ENCODE measurements at places on chromosomes 7 and 10. TPM values are rescaled to one million over a fixed set of nuclear protein-coding genes. Genes with fewer than 3 reads are reported as not detected.

DNA sequence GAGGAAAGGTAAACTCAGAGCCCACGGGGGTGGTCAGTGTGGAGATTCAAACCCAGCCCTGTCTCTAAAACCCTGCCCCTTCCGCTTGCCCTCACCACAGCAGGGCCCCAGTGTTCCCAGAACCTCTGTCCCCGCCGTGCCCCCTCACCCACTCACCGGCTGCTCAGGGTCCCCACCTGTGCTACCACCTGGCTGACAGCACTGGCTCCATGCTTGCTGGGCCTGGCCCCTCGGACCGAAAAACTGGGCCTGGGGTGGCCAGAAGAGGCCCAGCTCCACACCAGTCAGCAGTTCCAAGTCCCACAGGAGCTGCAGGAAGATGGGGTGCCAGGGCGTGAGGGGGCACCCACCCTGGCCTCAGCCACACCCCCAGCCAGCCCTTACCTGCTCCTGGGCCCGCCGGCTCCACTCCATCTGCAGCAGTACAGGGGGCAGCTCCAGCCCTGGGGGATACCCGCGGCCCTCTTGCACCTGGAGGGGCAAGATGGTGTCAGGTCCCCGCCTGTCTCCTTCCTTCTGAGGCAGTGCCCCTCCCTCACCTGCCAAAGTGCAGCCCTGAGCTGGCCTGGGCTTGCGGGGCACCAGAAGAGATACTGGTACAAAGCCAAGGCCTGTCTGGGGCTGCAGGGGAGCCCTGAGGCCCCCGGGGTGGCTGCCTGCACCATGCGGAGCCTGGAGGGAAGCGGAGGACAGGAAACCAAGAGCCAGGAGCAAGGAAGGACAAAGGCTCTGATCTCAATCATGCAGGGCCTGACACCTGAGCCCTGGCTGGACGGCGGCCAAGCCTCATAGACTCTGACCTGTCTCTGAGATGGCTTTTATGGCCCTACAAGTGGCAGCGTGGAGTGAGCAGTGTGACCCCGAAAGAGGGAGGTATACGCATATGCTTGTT, 11.7 kb downstream of the ATP6V1F start:
- no peaks in the 10 kb centered on the region for H3K36me3 ChIP-seq
- DNase-seq, result no peak
- H3K27ac ChIP-seq, result no peak overlapping the region
- no peak overlapping the region for H3K4me3 ChIP-seq

The C7orf33 gene
- not detected for total RNA-seq

DNA sequence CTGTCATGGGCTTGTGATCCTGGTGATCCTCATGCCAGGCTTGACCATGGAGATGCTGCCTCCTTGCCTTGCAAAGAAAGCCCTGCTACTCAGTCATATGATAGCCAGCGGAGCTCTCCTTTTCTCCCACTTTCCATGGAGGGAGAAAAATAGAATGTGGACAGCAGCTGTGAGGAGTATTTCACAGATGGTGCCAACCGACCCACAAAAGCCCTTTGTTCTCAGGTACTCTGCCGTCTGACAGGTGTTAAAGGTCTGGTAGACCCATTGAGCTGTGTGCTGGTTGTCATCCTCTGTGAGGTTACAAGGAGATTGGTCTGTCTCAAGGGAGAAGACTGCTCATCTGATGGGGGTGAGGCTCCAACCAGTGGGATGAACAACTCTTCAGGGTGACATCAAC, 29.5 kb upstream of the COBL start:
- no peaks in the 10 kb centered on the region for H3K27me3 ChIP-seq
- no peak overlapping the region for H3K27ac ChIP-seq
- no peaks in the 10 kb centered on the region for H3K36me3 ChIP-seq
- no peak for DNase-seq
- no peak overlapping the region for H3K4me3 ChIP-seq
- H3K4me1 ChIP-seq, result peaks cover 29% of the 10 kb centered on the region

The SP4 gene
- total RNA-seq, result 19.2 TPM

DNA sequence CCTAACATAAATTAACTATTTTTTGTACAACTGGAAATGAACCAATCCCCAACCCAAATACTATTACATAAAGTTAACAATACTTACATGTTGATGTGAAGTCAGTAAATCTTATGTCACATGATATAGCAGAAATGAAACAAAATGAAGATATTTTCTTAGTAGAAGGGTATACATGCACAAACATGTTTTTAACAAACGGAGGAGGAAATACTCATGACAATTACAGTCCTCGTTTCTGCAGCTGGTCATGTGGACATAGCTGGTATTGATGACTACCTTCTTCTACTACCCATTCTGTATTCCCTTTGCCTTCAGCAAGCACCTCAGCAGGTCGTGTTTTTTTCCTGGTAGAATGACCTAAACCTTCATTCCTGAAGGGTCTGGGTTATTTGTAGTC, 252.3 kb downstream of the HTR7 start:
- DNase-seq, result no peak
- H3K36me3 ChIP-seq, result no peaks in the 10 kb centered on the region
- peaks cover 3% of the 10 kb centered on the region for H3K4me1 ChIP-seq
- H3K27ac ChIP-seq, result no peak overlapping the region

DNA sequence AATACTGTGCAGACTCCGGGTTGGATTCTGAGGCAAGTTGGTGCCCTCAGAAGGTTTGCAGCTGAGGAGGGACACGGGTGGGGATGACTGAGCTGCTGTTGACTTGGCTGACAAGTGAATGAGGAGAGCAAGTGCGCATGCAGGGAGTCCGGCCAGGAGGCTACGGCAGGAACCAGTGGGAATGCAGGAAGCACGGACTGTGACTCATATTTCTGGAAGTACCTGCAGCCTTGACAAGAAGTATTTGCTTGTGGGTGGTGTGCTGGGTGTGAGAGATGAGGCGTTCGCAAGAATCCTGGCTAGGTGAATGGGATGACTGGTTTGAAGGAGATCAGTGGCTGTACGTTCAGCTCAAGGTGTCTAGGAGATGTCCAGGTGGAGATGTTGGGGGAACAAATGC, 30.8 kb upstream of the FXYD4 start:
- H3K4me3 ChIP-seq, result no peak overlapping the region
- peaks cover 13% of the 10 kb centered on the region for H3K4me1 ChIP-seq
- H3K27me3 ChIP-seq, result peaks cover 13% of the 10 kb centered on the region
- H3K27ac ChIP-seq, result no peak overlapping the region
- no peaks in the 10 kb centered on the region for H3K36me3 ChIP-seq

DNA sequence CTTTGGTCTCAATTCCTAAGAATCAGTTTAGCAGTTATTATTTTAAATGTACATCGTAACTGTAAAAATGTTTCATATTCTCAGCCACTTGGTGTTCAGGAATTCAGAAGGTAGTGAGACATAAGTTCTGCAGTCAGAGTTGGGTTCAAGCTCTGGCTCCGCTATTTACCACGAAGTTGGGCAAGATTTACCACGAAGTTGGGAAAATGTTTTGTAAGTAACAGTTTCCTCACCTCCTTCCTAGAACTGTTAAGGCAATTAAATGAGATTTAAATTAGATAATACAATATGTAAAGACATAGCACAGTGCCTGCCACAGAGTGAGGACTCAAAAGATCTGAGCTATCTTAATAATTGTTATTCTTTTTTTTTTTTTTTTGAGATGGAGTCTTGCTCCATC, 16.3 kb upstream of the ABLIM1 start:
- H3K4me1 ChIP-seq, result peaks cover 11% of the 10 kb centered on the region
- no peak overlapping the region for H3K27ac ChIP-seq
- H3K36me3 ChIP-seq, result peaks cover 1% of the 10 kb centered on the region
- no peak for DNase-seq

DNA sequence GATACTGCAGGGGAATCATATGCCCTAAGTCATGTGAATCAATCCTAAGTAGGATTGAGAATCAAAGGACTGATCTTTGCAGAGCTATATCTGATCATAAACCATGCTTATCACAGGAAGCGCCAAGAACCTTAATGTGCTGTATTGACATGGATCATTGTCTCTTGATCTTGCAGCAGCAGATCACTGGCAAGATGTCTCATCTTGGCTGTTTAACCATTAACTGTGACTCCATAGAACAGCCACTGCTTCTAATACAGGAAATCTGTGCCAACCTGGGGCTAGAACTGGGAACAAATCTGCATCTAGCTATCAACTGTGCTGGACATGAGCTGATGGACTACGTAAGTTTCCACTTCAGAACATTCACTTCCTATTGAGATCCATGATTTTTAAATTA, 21.6 kb downstream of the ENO4 start:
- no peaks in the 10 kb centered on the region for H3K27me3 ChIP-seq
- H3K36me3 ChIP-seq, result no peaks in the 10 kb centered on the region
- no peak overlapping the region for H3K27ac ChIP-seq
- no peak overlapping the region for H3K4me3 ChIP-seq
- no peak for DNase-seq
- peaks cover 8% of the 10 kb centered on the region for H3K4me1 ChIP-seq

GRCh38 chr7:4233146-4233545, 448.9 kb upstream of the FOXK1 start:
- peaks cover 3% of the 10 kb centered on the region for H3K36me3 ChIP-seq
- no peaks in the 10 kb centered on the region for H3K27me3 ChIP-seq
- no peak for DNase-seq
- no peak overlapping the region for H3K4me3 ChIP-seq
- no peak overlapping the region for H3K27ac ChIP-seq
- H3K4me1 ChIP-seq, result peaks cover 4% of the 10 kb centered on the region

The UTF1 gene
- not detected for total RNA-seq

- H3K4me3 ChIP-seq, result no peak overlapping the region
- no peak for DNase-seq
- peaks cover 4% of the 10 kb centered on the region for H3K36me3 ChIP-seq
- peaks cover 3% of the 10 kb centered on the region for H3K27me3 ChIP-seq
Measured at GRCh38 chr7:4661871-4662270, 20.2 kb upstream of the FOXK1 start.

GRCh38 chr10:73439055-73439454, 5.7 kb upstream of the MSS51 start:
- H3K36me3 ChIP-seq, result peaks cover 2% of the 10 kb centered on the region
- H3K4me1 ChIP-seq, result peaks cover 6% of the 10 kb centered on the region
- H3K27me3 ChIP-seq, result no peaks in the 10 kb centered on the region
- H3K27ac ChIP-seq, result no peak overlapping the region
- no peak for DNase-seq

DNA sequence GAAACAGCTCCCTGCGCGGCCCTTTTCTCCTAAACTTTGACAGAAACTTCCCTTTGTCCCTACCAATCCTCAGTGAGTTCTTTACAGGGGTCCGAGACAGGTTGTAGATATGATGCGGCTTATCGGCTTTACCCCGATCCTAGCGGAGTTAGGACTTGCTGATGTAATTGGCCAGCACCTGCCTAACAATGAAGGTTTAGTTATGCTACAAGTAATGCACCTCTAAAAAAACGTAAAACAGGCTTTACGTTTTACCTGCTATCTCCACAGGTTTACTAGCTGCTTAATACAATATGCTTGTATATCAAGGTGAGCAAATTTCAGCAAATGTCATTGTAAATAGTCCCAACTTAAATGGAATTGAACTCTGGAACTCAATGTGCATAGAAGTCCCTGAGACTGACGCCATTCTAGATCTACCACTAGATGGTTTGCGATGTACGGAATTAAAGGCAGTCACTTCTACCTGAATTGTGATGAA, 697 bp upstream of the SNX13 start:
- peak overlapping the region; percentile 98 for H3K4me3 ChIP-seq
- no peaks in the 10 kb centered on the region for H3K27me3 ChIP-seq
- H3K4me1 ChIP-seq, result peaks cover 33% of the 10 kb centered on the region
- no peak for DNase-seq
- H3K36me3 ChIP-seq, result no peaks in the 10 kb centered on the region

The OR2A42 gene
- total RNA-seq, result not detected

DNA sequence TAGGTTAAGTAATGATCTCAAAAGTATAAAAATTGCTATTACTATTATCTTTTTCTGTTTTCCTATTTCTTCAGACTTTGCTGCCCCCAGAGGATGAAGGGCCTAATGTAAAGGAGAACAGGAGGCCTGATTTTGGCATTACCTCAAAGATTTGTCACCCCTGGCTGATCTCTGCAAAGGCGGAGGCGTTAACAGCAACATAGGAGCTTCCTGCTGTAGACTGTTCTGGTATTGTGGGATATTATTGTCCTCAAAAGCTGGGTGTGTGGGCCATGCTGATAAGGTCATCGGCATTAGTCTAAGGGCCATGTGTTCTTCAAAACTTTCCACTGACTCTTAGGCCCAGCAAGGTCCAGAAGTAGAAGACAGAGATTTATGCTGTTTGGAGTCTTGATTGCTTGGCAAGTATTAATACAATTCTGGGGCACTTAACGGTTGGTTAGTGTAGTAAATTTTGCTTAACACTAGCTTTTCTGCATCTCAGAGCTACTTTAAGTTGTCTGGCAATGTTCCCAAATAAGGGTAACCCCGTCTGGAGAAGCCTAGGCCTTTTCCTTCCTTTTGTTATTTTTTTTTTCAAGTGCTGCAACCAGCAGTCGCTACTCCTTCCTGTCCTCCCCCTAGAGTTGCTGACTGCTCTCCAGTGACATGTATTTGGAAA, 14.0 kb upstream of the ENTPD1 start:
- DNase-seq, result no peak
- no peaks in the 10 kb centered on the region for H3K27me3 ChIP-seq
- no peak overlapping the region for H3K27ac ChIP-seq
- no peaks in the 10 kb centered on the region for H3K36me3 ChIP-seq
- peaks cover 2% of the 10 kb centered on the region for H3K4me1 ChIP-seq
- H3K4me3 ChIP-seq, result no peak overlapping the region

The IGFBP1 gene
- 0.24 TPM for total RNA-seq

- H3K27ac ChIP-seq, result peak overlapping the region; percentile 85
- H3K4me1 ChIP-seq, result peaks cover 18% of the 10 kb centered on the region
- no peaks in the 10 kb centered on the region for H3K36me3 ChIP-seq
- H3K4me3 ChIP-seq, result peak overlapping the region; percentile 16
- H3K27me3 ChIP-seq, result no peaks in the 10 kb centered on the region
Measured at GRCh38 chr7:74479961-74480829, 26.5 kb downstream of the GTF2IRD1 start.

- no peak overlapping the region for H3K4me3 ChIP-seq
- peaks cover 4% of the 10 kb centered on the region for H3K27me3 ChIP-seq
- no peaks in the 10 kb centered on the region for H3K36me3 ChIP-seq
- DNase-seq, result no peak
Measured at GRCh38 chr10:128047991-128048818, 78.0 kb downstream of the MKI67 start.

DNA sequence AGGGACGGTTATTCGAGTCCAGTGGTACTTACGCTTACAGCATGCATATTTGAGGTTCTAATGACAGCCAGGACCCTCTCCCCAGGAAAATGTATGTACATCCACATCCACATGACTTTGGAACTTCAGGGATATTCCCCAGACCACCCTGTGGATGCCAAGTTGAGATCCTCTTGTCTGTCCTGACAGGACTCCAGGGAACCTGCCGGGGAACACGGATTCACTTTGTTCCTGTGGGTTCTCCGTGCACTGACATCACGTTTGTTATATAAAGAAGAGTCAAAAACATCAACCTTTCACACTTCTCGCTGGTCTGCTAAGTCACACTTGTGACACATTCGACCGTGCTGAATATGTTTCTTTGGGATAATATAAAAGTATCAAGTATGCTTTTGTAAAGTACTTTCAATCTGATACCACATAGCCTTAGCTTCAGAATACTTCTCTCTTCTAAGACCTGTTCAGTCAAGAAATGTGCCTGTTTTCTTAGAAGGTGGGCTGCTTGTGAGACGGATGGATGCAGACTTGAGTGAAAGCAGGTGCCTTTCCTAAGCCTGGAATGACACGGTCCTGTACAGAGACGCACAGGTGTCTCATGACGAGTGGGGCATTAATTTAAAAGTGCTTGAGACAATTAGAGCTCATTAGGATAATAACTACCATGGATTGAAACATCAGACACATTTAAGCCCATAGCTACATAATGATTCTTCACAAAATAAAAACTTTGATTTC, 38.7 kb downstream of the CALML5 start:
- peak overlapping the region; percentile 91 for H3K27ac ChIP-seq
- no peak overlapping the region for H3K4me3 ChIP-seq
- no peaks in the 10 kb centered on the region for H3K27me3 ChIP-seq
